ENCODE measurements at places on chromosomes 1 and 21. TPM values are rescaled to one million over a fixed set of nuclear protein-coding genes. Genes with fewer than 3 reads are reported as not detected.

Gene BRDT
- not detected for polyA plus RNA-seq

DNA sequence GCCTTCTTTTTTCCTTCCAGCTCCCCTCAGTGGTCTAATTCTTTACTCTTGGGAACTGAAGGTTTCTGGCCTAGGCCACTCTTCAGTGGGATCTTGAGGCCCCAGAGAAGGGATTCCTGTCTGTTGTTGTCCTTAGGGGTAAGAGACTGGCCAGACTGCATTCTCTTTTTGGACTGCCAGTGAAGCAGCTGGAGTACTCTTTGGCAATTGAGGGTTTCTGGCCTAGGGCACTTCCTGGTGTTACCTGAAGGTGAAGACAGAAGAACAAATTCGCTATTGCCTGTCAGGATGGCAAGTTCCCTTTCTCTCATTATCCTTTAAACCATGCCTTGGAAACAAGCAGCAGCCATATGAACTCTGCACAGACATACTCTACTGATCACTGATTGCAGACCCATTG is 286.6 kb upstream of the ZP4 start:
- no peak for DNase-seq

- no peak for DNase-seq
Measured at GRCh38 chr1:201708691-201709090, 120.3 kb upstream of the IPO9 start.

DNA sequence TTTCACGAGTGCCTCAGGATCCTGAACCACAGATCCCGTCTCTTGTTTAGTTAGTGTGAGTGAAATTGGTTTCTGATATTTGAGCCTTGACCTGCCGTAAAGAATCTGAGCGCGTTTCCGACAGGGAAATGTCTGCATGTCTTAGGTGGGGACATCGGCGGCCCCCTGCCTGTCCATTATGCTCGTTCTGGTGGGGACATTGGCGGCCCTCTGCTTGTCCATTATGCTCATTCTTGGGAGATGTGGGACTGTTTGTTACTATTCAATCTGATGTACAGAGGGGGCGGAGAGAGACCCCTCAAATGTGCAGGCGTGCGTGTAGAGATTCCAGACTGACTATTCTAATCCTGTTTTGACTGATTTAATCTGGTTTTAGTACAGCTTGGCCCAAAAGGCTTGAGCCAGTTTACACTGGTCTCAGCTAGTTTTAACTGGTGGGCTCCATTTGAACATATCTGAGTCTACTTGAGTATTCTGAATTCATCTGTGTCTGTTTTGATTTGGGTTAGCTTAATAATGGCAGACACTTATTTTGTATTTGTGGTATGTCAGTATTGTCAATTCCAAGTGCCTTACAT is 6.6 kb upstream of the TINAGL1 start:
- no peak for DNase-seq

- no peak for DNase-seq
Measured at GRCh38 chr1:162687870-162688269, 55.6 kb downstream of the DDR2 start.

Gene FAM167B
- polyA plus RNA-seq, result 13.3 TPM

GRCh38 chr1:229557913-229558414 is 543 bp downstream of the ABCB10 start:
- no peak for DNase-seq

DNA sequence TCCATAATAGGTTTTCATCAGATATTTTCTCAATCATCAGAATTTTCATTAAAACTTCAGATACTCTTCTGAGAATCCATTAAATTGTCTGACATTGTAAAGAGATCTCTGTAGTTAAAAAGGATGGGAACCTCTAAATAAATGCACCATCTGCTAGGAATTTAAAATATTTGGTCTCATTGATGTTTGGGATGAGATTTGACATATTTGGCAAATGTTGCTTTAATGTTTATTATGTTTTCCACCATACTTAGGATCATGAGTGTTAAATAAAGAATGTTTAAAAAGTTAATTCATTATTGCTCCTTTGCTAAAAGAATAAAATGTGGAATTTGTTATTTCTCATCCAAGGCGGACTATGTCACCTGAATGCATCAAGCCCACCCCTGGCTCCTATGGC is 85.5 kb upstream of the VANGL1 start:
- DNase-seq, result no peak

Gene FLG2
- polyA plus RNA-seq, result 0.03 TPM

GRCh38 chr1:102588536-102588935 is 519.8 kb downstream of the COL11A1 start:
- no peak for DNase-seq

- DNase-seq, result no peak
Measured at GRCh38 chr1:185767508-185768120, 33.4 kb downstream of the HMCN1 start.

Gene AMPD1
- polyA plus RNA-seq, result not detected

- DNase-seq, result no peak
Measured at GRCh38 chr1:192669174-192669573, 33.2 kb downstream of the RGS13 start.

Gene PGLYRP3
- not detected for polyA plus RNA-seq

GRCh38 chr1:2528966-2529783 is 888 bp downstream of the HES5 start:
- DNase-seq, result no peak

- DNase-seq, result no peak
Measured at GRCh38 chr1:155223047-155223446, 14.6 kb downstream of the MTX1 start.

DNA sequence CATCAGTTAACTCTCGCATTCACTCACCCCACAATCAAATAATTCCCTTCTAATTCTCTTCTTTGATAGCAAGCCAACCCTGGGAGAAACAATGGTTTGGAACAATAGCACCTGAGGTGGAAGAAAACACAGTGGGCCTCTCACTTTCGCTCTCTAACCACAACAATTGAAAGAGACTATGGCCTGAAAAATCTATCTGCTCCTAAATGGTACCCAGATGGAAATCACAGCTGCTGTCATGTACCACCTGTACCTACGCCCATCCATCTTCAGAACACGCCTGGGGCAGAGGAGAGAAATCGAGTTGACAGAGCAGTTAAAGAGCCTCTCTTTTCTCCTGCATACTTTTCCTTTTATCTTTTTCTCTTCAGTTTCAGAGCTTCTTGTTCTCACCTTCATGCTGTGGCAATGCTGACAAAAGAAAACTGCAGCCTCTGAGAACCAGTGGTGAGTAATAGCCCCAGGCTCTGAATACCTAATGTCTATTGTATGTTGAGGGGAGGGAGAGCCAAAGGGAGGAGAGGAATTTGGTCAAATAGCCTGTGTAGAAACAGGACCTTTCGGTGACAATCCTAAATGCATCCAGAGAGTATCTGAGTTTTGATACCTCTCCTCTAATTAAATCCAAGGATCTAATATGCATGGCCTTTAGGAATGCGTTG is 57.7 kb downstream of the ZC3H11B start:
- DNase-seq, result no peak

Gene FCER1A
- polyA plus RNA-seq, result 0.34 TPM

DNA sequence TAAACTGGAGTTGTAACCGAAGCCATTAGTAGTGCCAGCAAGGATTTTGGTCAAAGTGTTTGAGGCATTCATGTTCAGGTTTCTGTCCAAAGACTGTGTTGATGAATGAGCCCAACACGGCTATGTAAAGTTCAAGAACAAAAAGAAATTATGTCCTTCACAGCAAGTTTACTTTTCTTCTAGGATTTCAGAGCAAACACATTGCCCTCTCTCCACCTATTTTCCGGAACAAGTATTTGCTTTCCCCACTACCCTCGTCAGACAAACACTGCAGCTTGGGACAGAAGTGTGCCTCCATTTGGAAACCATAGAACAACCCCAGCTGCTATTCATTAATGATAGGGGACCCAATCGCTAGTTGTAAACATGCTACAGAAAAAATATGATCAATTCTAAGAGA is 151.4 kb upstream of the C1orf105 start:
- no peak for DNase-seq

DNA sequence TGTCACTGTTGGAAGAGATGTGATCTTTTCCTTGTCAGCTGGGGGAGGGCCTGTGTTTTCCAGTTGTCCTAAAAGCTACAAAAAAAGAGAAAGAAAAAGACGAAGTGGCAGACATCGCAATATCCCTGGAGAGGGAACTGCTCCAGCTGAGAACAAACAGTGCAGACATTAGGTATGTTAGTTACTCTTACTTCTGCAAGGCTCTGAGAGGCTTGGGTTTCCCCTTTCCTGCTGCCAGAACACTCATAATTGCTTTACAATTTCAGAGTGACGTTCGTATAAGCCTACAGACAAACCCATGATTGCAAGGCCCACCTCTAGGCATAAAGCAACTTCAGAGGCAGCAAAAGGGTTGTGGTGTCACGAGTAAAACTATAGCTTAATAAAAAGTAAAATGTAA is 31.1 kb downstream of the CD160 start:
- DNase-seq, result no peak

- DNase-seq, result no peak
Measured at GRCh38 chr1:202283379-202283844, 58.3 kb downstream of the UBE2T start.

Gene TTC39A
- polyA plus RNA-seq, result 8.0 TPM

Gene ARHGAP30
- 2.5 TPM for polyA plus RNA-seq

- no peak for DNase-seq
Measured at GRCh38 chr1:10794724-10795275, 1.6 kb downstream of the CASZ1 start.

DNA sequence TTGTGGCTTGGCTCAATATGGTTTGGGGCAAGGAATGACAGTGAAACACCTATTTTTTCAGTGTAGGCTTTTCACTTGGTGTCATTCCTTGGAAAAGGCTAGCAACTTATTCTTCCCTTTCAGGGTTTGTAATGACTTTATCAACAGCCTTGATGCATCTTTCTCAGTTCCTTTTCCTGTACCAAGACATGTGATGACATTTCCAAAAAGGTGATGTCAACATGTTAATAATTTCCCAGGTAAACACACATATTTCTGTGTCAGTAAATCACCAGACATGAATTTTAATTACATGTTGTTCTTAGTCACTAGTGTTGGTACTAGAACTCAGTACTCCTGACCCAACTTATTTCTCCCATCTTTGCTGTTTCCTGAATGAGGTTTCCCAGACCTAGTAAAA is 37.8 kb upstream of the RRP15 start:
- no peak for DNase-seq

DNA sequence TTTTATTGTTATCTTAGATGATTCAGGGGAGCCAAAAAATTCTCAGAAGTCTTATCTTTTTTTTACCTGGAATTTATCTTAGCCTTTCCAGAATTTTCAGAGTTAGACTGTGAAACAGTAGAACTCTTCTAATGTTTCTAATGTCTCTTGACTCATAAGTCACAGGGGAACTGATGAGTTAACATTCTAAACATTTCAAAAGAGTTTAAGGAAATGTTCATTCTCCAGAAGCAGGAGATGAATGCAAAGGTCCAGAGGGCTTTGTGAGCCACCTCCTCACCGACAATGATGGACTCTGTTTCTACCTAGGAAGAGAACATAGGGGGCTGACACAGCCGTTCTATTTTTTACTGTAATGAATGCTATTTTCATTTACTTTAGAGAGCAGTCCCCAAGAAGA is 157.5 kb downstream of the BRINP2 start:
- DNase-seq, result no peak

Data from renal cortex interstitium (tissue), 15 donors.